DMS 273 treated with DMSO at 0.1 percent for 48 hours (cell line): ENCODE measurements at places on chromosomes 1 and 21.

DNA sequence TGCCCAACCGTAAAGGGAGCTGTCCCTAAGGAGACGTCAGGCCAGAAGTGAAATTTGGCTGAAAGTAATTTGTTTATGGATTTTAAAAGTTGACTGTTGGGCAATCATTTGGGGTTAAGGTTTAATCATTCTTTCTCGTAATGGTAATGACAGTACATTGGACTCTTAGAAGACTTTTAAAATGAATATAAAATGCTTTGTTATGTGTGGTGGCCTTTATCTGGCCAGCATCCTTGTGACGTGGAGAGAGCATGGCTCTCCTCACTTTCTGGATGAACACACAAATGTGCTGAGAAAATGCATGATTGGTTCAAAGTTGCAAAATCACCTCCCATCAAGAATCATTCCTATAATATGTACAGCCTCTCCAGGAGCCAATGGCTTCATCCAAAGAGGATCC, 160.2 kb downstream of the DHRS3 start:
- no peak for DNase-seq

DNA sequence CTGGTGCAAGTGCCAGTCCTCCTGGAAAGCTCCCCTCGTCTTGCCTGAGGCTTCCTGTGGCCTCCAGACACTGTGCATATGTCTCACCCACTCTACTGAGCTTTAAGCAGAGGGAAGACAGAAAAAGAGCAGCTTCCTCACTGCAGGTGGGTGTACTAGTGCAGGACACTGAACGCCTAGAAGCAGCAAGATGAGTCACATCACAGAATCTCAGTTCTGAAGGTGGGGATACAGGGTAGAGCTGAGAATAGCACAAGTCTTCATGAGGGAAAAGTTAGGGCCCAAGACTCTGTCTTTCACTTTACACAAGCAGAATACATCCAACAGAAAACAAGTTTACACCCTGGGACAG, 37.4 kb downstream of the PCAT6 start:
- no peak for DNase-seq

GRCh38 chr1:39625462-39626273, 13.8 kb downstream of the HEYL start:
- DNase-seq, result no peak

GRCh38 chr1:59105548-59106507, 191.1 kb upstream of the FGGY start:
- DNase-seq, result no peak

- peak; percentile 17 for DNase-seq
Observed at GRCh38 chr21:45478115-45478801, 64.0 kb downstream of the SLC19A1 start.

- DNase-seq, result no peak
Observed at GRCh38 chr1:181060066-181060465, 26.3 kb downstream of the MR1 start.

GRCh38 chr1:4224684-4225467, 324.8 kb upstream of the C1orf174 start:
- DNase-seq, result no peak

DNA sequence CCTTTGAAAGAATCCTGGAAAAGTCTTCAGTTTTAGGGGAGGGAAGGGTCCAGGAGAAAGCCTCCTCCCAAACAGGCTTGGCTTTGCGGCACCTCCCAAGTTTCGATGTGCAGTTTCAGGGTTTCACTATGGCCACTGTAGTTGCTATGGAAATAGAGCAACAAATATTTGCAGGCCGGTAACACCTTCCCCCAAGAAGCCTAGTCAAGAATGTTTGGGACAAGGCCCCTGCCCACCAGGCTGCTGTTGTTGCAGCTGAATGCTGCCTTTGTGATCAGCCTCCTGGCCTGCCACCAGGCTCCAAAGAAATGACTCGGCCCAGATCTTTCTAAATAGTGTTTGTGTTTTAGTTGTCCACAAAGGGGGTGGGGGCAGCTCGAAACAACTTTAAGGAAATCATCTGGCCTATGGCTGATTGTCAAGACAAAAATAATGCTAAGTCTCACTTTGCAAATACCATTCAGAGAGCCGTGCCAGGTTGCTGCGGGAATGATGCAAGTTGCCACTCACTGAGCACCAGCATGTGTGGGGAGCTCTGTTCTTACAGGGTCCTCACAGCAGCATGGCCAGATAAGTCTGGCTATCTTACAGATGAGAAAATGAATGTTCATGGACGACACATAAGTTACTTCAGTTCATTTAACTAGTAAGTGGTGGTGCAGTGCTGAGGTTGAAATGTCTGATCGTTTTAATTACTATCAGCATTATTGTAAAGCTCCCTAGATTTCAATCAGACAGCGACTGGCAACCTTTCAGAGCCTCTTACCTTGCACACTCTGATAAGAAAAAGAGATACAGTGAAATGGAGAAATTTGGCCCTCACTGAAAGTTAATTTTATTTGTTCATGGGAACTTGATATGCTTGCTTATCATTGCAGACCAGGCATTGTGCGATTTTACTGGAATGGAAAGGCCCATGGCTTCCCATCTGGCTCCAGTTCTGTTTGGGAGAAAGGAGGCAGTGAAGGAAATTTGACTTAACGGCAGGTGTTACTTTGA, 91.2 kb upstream of the JUN start:
- no peak for DNase-seq

DNA sequence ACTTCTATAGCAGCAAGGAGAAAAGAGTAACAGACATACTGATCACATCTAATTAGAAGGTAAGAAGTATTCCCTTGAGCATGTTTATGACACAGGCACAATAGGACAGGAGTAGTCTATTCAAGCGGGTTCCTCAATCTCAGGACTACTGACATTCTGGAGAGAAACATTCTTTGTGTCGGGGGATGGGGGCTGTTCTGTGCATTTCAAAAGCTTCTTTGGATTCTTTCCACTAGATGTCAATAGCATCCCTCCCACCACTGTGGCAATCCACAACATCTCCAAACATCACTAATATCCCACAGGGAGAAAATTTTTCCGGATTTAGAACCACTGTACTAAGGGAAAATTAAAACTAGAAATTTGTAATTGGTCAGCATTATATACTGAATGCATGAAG, 56.9 kb downstream of the ADAMTS5 start:
- no peak for DNase-seq

DNA sequence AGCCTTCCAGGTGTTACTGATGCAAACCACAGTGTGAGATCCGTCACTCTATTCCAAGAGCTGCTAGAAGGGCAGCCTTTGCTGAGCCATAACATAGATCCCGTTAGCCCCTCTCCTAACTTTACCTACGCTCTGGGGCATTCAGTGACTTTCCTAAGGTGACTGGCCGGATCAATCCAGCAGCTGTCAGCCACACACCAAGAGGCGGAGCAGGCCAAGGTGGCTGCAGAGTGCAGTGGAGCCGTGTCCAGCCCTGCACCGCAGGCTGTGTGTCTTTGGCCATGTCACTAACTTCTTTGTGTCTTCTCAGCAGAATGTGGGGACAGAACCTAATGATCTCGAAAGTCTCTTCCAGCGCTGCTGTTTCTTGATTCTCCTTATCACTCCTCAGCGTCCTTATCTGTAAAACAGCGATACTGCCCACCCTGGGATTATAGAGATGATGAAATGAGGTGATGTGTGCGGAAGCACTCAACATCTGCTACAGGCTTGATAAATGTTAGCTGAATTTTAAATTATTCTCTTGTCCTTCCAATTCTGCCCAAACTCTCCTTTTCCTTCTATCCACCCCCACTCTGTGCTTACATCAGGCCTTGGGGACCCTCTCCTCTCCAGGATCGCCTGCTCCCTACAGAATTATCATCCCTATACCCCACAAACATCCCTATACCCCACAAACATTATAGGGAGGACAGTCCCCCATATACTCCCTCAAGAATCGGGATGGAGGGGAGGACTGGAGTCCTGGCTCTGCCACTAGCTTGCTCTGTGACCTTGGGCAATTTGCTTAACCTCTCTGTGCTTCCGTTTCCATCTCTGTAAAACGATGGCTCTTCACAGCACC, 25.8 kb upstream of the LRRN2 start:
- DNase-seq, result no peak

GRCh38 chr1:203593723-203594122, 32.9 kb upstream of the ATP2B4 start:
- DNase-seq, result no peak

DNA sequence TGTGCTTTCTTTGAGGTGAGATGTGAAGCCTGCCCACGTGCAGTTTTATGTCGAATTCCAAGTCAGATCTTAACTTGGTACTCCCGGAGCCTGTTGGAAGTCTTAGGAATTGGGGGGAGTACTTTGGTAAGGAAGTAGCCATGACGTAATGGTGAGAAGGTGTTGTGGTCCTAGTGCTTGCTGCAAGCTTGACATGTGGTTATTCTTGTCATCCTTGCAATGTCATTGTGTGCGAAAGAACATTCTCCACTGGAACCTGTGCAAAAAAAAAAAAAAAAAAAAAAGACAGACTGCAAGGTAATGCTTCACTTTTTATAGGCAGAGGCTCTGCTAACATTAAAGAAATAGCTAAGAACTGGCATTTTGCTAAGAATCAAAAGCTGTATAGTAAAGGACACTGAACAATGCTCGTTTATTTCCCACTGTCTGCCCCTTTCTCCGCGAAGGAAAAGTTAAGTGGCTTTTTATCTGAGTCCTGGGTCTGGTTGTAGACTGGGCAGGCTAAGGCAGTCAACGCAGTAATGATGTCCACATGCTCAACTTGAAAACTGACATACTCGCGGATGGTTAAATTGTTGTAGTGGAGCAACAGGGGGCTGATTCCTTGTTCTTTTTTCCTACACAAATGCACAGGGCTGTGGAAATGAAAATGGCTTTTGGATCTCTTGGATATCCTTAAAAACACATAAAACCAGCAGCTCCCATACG, 2.1 kb downstream of the KAZN start:
- no peak for DNase-seq

- DNase-seq, result no peak
Observed at GRCh38 chr1:231347961-231348360, 9.9 kb downstream of the SPRTN start.

- no peak for DNase-seq
Observed at GRCh38 chr1:169892176-169892926, 1.3 kb downstream of the SCYL3 start.

GRCh38 chr1:22500471-22500870, 48.8 kb downstream of the ZBTB40 start:
- DNase-seq, result peak; percentile 75

DNA sequence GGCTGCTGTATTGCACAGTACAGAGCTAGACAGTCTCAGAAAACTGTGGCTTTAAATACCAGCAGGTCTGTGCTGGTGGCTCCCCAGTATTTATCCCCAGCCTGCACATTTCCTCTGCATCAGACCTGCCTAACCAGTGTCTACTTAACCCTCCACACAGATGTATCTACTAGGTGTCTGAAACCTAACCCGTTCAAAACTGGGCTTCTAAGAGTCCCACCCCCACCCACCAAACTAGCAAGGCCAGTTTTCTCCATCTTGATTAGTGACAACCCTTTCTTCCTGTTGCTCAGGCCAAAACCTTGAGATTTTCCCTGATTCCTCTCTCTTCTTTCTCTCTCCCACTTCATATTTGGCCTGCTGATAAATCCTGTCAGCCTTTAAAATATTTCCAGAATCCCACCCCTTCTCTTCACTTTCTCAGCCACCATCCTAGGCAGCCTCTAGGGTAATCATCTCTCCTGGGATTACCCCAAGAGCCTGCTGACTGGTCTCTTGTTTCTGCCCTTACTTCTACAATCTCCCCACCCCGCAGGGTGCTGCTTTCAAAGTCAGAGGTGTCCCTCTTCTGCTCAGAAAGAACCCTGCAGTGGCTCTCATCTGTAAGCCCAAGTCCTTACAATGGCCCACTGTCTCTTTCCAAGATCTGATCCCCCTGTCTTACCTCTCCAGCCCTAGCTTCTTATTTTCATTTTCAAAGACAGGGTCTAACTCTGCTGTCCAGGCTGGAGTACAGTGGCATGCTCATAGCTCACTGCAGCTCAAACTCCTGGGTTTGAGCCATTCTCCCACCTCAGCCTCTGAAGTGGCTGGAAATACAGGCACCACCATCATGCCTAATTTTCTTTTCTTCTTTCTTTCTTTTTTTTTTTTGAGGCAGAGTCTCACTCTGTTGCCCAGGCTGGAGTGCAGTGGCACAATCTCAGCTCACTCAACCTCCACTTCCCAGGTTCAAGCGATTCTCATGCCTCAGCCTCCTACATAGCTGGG, 45.2 kb downstream of the H3-3A start:
- DNase-seq, result no peak

DNA sequence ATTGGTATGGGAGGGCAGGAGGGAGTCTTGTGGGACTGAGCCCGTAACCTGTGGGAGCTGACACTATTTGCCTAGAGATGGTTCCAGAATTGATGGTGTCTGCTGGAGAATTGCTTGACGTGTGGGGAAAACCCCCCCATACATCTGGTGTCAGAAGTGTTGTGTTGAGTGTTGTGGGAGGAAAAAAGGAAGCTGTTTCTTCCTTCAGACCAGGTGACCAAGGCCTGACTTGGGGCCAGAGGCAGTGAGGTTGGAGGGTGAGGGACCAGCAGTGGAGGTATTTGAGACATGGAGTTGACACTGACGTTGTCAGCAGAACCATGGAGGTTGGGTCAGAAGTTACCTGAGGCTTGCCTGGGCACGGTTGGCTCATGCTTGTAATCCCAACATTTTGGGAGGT, 8.3 kb downstream of the SHISAL2A start:
- DNase-seq, result no peak

GRCh38 chr1:183783767-183784637, 20.9 kb upstream of the RGL1 start:
- DNase-seq, result peak; percentile 93

DNA sequence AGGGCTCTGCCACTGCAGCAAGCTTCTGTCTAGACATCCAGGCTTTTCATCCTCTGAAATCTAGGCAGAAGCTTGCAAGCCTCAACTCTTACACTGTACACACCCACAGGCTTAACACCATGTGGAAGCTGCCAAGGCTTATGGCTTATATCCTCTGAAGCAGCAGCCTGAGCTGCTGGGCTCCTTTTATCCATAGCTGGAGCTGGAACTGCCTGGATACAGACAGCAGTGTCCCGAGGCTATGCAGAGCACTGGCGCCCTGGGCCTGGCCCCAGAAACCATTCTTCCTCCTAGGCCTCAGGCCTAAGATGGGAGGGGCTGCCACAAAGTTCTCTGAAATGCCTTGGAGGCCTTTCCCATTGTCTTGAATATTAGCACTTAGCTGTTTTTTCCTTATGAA, 19.3 kb upstream of the POGK start:
- DNase-seq, result no peak

DNA sequence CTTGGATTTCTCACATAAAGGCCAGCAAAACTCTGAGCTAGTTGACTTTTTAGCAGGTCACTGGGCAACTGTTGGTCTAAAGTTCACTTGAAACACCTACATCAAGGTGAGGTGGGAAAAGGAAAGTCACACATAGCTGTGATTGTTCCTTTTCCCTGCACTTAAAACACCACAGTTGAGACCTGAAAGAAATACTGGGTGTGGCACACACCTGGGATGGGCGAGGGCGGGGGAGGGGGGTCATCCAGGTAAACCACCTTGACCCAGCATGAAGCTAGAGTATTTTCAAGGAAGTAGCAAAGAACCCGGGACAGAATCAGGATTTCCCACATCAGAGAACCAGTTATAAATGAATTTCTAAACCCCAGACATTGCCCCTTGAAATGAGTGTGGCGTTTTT, 26.4 kb downstream of the ZNF697 start:
- no peak for DNase-seq

- DNase-seq, result no peak
Observed at GRCh38 chr1:153535242-153536011, at the start of gene S100A6. TSS of gene S100A6 (minus strand) at chr1:153535991. CDS start at chr1:153535339, 652 bp downstream.
